ENCODE measurements at places on chromosomes 7 and 10. TPM values are rescaled to one million over a fixed set of nuclear protein-coding genes. Genes with fewer than 3 reads are reported as not detected.

PRSS1 gene
- not detected for total RNA-seq

CPN1 gene
- not detected for total RNA-seq

ZCWPW1 gene
- total RNA-seq, result 1.9 TPM

SPDYE1 gene
- not detected for total RNA-seq

OPN1SW gene
- not detected for total RNA-seq

GPR37 gene
- not detected for total RNA-seq

LIPM gene
- total RNA-seq, result not detected

SPDYE9 gene
- not detected for total RNA-seq

ABCA13 gene
- total RNA-seq, result 0.56 TPM

ZP3 gene
- 1.2 TPM for total RNA-seq

ARHGAP21 gene
- total RNA-seq, result 54.4 TPM

HEPACAM2 gene
- total RNA-seq, result 0.28 TPM

AKR1B15 gene
- not detected for total RNA-seq

HILPDA gene
- total RNA-seq, result 24.9 TPM

NAT16 gene
- total RNA-seq, result not detected

TMEM26 gene
- total RNA-seq, result 0.19 TPM

TM9SF3 gene
- total RNA-seq, result 197 TPM

ECHS1 gene
- total RNA-seq, result 62.6 TPM

LIPF gene
- total RNA-seq, result not detected

LLCFC1 gene
- total RNA-seq, result not detected

CLDN4 gene
- 2.7 TPM for total RNA-seq

C10orf105 gene
- total RNA-seq, result not detected

TMEM270 gene
- total RNA-seq, result not detected

GPR15LG gene
- total RNA-seq, result not detected

DENND10 gene
- 43.7 TPM for total RNA-seq

CYP3A4 gene
- total RNA-seq, result not detected

CNPY1 gene
- not detected for total RNA-seq

CRTAC1 gene
- total RNA-seq, result 0.28 TPM

CALHM3 gene
- total RNA-seq, result not detected

ABI1 gene
- total RNA-seq, result 25.9 TPM

TMEM130 gene
- total RNA-seq, result 0.38 TPM

SHTN1 gene
- 1.2 TPM for total RNA-seq

EPO gene
- total RNA-seq, result not detected

NEUROD6 gene
- not detected for total RNA-seq

PTF1A gene
- total RNA-seq, result not detected

PHYH gene
- total RNA-seq, result 24.0 TPM

ANKRD1 gene
- total RNA-seq, result 169 TPM

PTPRN2 gene
- total RNA-seq, result 1.7 TPM

ABCB1 gene
- 2.0 TPM for total RNA-seq

INSYN2A gene
- total RNA-seq, result under 0.01 TPM

TMEM139 gene
- not detected for total RNA-seq

FAM13C gene
- total RNA-seq, result 3.9 TPM

MRLN gene
- not detected for total RNA-seq

EVX1 gene
- not detected for total RNA-seq

TAS2R3 gene
- 0.38 TPM for total RNA-seq
